CD8-positive, alpha-beta memory T cell (primary cell): ENCODE measurements at places on chromosomes 2 and 18. TPM values are rescaled to one million over a fixed set of nuclear protein-coding genes. Genes with fewer than 3 reads are reported as not detected.
A peak's percentile ranks its signal among the peaks of the same experiment; 100 is the strongest.

DNA sequence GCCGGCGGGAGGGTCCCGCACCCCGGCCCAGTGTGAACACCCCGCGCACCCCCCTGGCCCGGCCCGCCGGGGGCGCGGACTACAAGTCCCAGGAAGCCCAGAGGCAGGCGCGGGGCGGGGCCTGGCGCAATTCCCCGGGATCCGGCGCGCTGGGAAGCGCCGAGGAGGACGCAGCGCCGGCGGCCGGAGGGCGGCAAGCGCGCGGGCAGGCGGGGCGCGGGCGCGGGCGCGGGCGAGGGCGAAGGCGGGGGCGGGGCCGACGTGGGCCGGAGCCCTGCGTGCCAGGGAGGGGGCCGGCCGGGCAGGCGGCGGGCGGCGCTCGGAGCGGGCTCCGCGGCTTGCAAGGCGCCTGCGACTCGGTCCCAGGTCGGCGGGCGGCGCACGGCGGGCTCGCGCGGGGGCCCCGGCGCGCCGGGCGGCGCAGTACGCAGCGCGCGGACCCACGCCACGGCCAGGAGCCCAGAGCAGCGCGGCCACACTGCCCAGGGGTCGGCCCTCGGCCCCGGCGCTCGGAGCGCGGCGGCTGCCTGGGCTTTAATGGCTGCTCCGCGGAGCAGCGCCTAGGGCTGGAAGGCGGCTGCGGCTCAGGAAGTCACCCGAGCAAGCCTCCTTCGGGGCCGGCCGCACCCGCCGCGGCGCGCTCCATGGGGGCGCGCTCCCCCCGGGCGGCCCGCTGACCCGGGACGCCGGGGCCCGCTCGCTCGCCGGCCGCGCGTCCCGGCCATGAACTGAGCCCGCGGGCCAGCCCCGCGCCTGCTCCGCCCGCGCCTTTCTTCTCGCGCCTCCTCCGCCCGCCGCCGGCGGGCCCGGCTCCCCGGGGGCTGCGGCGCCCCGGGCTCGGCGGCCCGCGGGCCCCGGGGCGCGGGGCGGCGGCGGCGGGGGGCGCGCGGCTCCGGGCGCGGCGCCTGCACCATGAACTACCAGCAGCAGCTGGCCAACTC is at the start of gene AGAP1:
TSS of gene AGAP1 (plus strand) at position 269 of the 941 bp plus-strand sequence.
- no peaks in the 10 kb centered on the region for H3K36me3 ChIP-seq
- H3K4me1 ChIP-seq = peaks cover 9% of the 10 kb centered on the region
- DNase-seq = no peak
- peak within 1 kb of the TSS; percentile 31 for H3K27ac ChIP-seq

PLB1 gene
- total RNA-seq = 0.39 TPM

VAPA gene
- total RNA-seq = 193 TPM

TNS1 gene
- 1.8 TPM for total RNA-seq

GRCh38 chr2:60759654-60760053 is 3.6 kb downstream of the PAPOLG start:
- no peaks in the 10 kb centered on the region for H3K27me3 ChIP-seq
- H3K4me1 ChIP-seq = peaks cover 17% of the 10 kb centered on the region
- H3K36me3 ChIP-seq = peaks cover 37% of the 10 kb centered on the region
- no peak overlapping the region for H3K27ac ChIP-seq

GRCh38 chr18:58345875-58346274 is 283.0 kb downstream of the ALPK2 start:
- H3K27me3 ChIP-seq = no peaks in the 10 kb centered on the region
- no peak overlapping the region for H3K27ac ChIP-seq
- H3K4me1 ChIP-seq = no peaks in the 10 kb centered on the region
- H3K4me3 ChIP-seq = no peak overlapping the region
- no peak for DNase-seq
- no peaks in the 10 kb centered on the region for H3K36me3 ChIP-seq
